Glomerular endothelial cell (primary cell): ENCODE measurements at places on chromosomes 1 and 21.

GRCh38 chr1:4006676-4007374 lies 106.8 kb upstream of the C1orf174 start:
- DNase-seq, result no peak

GRCh38 chr1:59046134-59046533 lies 250.8 kb upstream of the FGGY start:
- no peak for DNase-seq

- no peak for DNase-seq
Observed at GRCh38 chr1:56572334-56573050, 6.9 kb downstream of the PLPP3 start.

GRCh38 chr21:45408801-45409261 lies 3.9 kb downstream of the COL18A1 start:
- DNase-seq, result no peak

- DNase-seq, result no peak
Observed at GRCh38 chr1:193241132-193241827, 54.9 kb upstream of the B3GALT2 start.

GRCh38 chr1:52360595-52360968 lies 5.4 kb downstream of the CC2D1B start:
- DNase-seq, result no peak

DNA sequence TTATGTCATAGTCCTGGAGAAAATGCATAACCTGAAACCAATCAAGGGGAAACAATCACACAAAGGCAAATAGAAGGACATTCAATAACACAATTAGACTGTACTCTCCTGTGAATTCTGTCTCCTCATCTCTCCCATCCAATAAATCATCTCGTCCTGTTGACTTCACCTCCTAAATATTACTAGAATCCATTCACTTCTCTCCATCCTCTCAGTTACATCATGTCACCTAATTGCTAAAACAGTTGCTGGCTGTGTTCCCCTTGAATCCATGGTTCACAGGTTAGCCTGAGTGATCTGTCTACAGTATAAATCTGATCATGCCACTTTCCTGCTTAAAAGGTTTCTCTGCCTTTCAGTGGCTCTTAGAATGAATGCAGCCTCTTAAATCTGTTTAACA lies 220.2 kb downstream of the TGFB2 start:
- DNase-seq, result no peak

DNA sequence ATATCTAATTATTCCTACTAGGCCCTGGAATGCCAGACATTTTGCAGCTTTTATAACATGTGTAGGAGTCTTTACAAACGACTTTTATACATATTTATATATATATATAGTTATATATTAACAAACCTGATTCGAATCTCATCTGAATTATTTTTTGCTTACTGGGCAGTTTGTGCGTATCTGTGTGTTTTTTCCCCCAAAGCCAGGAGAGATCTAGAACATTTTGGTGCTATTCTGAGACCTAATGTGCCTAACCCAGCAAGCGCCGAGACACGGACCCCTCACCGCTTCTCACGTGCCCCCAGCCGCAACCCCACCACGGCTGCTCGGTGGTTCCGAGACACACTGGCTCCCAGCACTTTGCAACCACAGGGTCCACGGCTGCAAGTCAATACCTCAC lies 54.8 kb downstream of the CASZ1 start:
- no peak for DNase-seq

DNA sequence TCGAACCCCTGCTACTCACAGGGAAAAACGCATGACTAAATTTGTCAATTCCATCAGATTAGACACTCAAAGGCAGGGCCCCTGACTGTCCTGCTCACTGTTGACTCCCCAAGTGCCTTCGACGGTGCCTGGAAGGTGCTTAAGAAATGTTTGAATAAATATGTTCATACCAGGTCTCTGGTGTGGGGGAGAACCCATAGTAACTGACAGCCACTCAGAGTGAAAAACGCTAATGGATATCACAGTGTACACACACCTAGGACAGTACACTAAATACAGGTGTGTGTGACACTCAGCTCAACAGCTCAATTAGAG lies 39.7 kb upstream of the WASF2 start:
- DNase-seq, result no peak

- no peak for DNase-seq
Observed at GRCh38 chr1:31396633-31397351, 16.2 kb upstream of the SERINC2 start.

GRCh38 chr21:20108016-20108415 lies 890.2 kb upstream of the NCAM2 start:
- no peak for DNase-seq

GRCh38 chr1:243801378-243801777 lies 48.7 kb downstream of the AKT3 start:
- DNase-seq, result no peak

DNA sequence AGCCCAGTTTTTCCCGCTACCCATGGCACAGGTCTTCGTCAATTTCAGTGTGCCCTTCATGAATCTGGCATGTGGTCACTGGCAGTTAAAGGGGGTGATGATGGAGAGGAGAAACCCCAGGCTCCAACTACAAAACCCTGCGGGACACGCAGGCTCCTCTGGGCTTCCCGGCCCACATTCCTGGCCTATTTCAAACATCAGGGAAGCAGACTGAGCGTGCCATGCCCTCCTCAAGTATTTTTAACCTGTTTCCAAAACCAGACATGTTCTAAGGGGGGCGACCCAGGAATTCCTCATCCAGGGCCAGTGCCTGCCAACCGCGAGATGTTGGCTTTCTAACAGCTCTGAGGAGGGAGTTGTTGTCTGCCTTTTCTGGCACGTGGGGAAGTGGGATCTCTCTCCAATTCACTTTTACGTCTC lies 85.1 kb downstream of the CAPZB start:
- DNase-seq, result no peak
